G401 (cell line): ENCODE measurements at places on chromosomes 4 and X.
A peak's percentile ranks its signal among the peaks of the same experiment; 100 is the strongest.

DNA sequence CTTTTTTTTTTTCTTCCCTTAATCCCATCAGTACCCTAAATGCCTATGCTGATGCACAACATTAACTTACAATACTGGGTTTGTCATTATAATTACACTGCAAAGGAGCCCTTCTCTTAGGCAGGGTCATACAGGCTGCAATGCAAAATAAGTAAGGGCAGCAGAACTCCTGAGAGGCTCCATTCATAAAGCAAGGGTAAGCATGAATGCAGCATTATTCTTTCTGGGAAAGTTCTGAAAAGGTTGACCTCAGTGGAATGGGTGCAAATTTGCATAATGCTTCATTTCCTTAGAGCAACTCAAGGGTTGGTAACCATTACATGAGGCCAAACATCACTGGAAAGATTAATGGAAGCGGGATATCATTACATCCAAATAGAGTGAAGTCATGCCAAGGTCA, 789.2 kb downstream of the KLHL13 start:
- DNase-seq, result no peak

- DNase-seq, result no peak
Measured at GRCh38 chr4:159540038-159540437, 437.2 kb downstream of the RAPGEF2 start.

- DNase-seq, result peak; percentile 10
Measured at GRCh38 chr4:57037982-57038604, 59.4 kb downstream of the POLR2B start.

DNA sequence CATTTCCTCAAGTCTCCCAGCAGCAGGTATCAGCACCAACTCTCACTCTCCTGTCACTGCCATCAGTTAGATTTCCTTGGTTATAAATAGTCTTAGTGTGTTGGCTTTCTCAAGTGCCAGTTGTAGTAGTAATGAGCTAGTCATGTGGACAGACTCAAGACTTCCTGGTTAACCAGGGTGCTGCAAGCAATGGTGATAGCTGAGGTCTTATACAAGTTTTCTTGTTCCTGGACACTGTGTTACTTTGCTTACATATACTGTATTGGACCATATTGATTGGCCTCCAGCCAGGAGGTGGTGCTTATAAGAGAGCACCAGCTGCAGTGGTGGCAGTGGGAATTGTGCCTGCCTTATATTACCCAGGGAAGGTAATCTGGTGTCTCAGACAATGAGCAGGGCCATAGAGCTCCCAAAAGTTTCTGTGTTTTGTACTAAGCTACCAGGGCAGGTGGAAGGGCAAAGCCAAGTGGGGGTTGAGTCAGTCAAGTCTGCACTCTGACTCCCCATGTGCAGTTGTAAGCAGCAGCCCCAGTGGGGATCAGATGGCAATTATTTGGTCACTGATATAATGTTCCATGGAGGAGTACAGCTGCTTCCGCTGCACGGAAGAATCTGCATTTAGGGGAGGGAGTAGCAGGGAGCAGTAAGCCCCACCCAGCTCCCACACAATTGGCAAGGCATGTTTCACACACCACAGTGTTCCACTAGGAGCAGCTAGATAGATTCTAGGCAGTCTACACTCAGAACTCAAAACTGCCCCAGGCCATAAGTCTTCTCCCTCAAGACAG, 24.1 kb upstream of the ZDHHC15 start:
- DNase-seq, result no peak

- no peak for DNase-seq
Measured at GRCh38 chr4:119626943-119627266, 1.7 kb downstream of the PDE5A start.

DNA sequence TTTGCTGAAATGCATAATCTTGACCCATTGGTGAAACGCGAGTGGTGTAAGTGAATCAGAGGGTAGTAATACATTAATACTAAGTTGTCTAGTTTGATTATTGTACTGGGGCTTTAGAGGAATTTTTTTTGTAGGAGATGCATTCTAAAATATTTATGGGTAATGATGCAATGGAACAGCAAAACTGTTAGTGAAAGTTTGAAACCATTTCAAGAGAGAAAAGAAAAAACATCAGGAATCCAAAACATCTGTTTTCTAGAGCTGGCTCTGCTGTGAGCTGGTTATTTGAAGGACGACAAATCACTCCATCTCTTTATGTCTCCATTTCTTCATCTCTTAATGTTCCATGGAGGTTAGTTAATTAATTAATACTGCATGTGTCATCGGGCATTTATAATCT, 351.9 kb upstream of the FAT1 start:
- no peak for DNase-seq
